ENCODE measurements at places on chromosomes 7 and 10. TPM values are rescaled to one million over a fixed set of nuclear protein-coding genes. Genes with fewer than 3 reads are reported as not detected.

Gene AOC1
- total RNA-seq = 4.6 TPM

Gene AMPH
- total RNA-seq = not detected

GRCh38 chr10:81600185-81600584 lies 274.8 kb upstream of the NRG3 start:
- DNase-seq = no peak

DNA sequence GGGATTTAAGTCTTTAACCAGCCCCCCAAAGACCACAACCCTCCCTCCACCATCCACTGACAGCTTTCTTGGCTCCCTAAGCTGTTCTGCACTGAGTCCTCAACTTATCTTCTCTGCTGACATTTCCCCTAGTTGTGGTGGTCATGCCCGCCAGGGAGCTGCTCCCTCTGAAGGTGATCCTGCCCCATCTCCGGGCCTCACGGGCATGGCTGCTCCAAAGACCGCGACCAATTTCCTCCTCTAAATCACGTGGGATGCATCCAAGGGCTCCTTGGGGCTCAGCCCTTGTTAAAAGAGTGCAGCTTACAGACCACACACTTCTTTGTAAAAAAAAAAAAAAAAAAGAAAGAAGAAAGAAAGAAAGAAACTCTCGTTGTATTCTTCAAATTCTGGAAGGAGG lies 27.1 kb upstream of the KLF6 start:
- DNase-seq = no peak

DNA sequence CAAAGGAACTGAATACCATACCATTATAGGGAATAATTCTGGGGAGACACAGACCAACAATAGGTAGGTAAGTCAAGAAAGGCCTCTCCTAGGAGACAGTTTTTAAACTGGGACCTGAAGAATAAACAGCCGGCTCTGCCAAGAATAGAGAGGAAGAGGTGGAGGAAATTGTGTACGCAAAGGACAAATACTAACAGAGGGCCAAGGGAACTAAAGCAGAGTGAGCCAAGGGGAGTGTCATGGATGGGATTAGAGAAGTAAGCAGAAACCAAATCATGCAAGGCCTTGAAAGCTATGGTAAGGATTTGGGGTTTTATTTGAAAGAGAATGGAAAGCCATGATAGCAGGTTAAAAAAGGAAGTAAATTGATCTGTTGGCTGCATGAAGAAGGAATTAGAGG lies 18.1 kb upstream of the ITGB8 start:
- DNase-seq = no peak
